ENCODE measurements at places on chromosomes 6 and 20. TPM values are rescaled to one million over a fixed set of nuclear protein-coding genes. Genes with fewer than 3 reads are reported as not detected.

- H3K4me3 ChIP-seq: no peak overlapping the region
- no peak overlapping the region for H3K27ac ChIP-seq
- peak; percentile 12 for DNase-seq
- no peaks in the 10 kb centered on the region for H3K27me3 ChIP-seq
- H3K4me1 ChIP-seq: no peaks in the 10 kb centered on the region
- no peaks in the 10 kb centered on the region for H3K36me3 ChIP-seq
Measured at GRCh38 chr6:101730954-101731353, 337.4 kb downstream of the GRIK2 start.

DNA sequence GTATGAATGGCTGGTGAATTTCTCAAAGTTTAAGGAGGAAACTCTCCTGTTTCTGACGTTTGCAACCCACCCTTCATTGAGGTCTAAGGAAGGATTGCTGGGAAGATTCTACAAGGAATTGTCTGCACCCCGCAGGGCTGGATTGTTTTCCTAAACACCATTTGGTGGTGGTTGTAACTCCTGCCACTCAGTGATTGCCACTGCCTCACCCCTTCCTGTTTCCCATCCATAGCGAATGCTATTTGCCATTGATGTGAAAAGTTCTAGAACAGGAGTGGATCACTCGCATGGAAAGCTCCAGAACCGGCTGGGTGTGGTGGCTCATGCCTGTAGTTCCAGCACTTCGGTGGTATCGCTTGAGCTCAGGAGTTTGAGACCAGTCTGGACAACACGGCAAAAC is 8.7 kb upstream of the DSP start:
- DNase-seq: no peak
- H3K4me1 ChIP-seq: peaks cover 20% of the 10 kb centered on the region
- H3K36me3 ChIP-seq: no peaks in the 10 kb centered on the region
- H3K27ac ChIP-seq: no peak overlapping the region
- no peak overlapping the region for H3K4me3 ChIP-seq
- no peaks in the 10 kb centered on the region for H3K27me3 ChIP-seq

The GFRA4 gene
- total RNA-seq: not detected

The MYB gene
- total RNA-seq: not detected

The GCLC gene
- total RNA-seq: 26.9 TPM

The ZSCAN23 gene
- total RNA-seq: 4.8 TPM

DNA sequence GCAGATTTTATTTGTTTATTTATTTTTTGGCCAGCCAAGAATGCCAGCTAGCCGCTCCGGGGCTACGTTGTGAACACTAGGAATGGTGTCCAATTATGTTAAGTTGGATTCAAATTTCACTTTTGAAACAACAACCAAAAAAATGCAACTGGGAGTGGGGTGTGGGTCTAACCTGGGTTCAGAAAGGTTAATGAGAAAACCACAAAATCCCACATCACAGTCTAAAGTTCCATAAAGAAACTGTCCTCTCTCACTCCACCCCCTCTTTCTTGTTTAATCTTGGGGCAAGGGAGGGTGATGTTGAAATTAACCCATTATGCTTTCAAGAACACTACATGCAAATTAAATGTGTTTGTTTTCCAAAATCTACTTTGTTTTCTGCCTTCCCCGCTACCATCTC is 77.2 kb downstream of the LINC00237 start:
- no peak overlapping the region for H3K27ac ChIP-seq
- H3K36me3 ChIP-seq: no peaks in the 10 kb centered on the region
- H3K4me1 ChIP-seq: no peaks in the 10 kb centered on the region
- DNase-seq: no peak

The SYCP2 gene
- total RNA-seq: 0.27 TPM
